Activated effector memory CD4-positive, alpha-beta T cell treated with anti-CD3 and anti-CD28 coated beads, Interleukin-2, amount 50 U/mL, for 16 hours (primary cell): ENCODE measurements at places on chromosomes 7 and 10.

GRCh38 chr7:37770838-37771237, 77.6 kb upstream of the NME8 start:
- DNase-seq: no peak

DNA sequence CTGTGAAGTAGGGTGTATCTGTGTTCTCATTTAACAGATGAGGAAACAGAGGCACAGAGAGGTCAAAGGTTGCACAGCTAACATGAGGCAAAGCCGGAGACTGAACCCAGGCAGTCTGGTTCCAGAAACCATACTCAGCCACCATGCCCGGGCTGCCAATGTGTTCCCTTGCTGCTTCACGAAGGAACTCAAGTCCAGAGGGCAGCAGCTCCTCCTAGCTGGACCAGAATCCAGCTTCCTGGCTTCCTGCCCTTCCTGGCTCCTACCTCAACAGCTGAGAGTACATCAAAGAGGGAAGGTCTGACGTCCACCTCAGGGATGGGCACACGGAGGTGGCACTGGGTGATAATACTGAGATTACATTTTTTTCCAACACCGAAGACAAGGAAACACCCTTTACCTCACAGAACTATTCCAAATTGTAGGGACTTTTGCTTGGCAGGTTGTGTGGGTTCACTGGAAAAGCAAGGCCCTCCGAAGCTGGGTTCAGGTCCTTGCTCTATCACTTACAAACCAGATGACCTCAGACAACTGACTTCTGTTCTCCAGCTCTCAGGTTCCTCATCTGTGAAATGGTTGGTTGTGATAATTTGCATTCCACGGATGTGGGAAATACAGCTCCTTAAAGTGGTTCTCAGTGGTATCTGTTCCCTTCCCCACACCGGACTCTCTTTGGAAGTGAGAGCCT, 154.1 kb upstream of the ZMIZ1 start:
- DNase-seq: no peak

DNA sequence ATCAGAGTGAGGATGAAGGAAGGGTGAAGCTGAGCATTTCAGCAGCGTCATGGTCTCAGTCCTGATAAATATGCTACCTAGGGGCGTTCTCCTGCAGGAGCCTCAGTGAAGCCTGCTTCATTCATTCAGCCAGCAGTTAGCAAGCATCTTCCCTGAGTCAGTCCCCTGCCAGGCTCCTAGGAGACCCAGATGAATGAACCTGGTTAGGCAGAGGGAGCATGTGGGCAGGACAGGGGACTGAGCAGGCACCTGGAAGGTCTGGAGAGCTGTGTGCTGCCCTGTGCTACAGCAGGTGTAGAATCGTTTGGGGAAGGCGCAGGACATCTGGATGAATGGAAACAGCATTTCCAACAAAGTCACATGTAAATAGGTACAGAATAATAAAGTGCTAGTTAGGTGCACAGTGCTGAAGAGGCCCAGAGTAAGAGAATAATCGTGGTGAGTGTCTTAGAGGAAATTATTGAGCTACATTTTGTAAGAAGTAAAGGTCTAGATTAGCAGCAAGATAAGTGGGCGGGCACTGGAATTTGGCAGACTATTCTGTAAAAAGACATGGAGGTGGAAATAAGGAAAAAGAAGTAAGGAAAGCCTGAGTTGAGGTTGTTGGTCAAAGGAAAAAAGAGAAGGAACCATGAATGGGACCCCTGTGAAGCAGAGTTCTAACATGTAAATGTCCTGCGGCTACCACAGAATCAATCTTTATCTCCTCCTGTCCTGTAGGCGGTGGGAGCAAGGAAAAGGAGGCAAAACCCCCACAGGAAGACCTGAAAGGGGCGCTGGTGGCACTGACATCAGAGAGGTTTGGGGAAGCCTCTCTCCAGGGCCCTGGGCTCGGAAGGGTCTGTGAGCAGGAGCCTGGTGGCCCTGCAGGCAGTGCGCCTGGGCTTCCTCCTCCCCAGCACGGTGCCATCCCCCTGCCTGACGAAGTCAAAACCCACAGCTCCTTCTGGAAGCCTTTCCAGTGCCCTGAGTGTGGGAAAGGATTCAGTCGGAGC, 12.0 kb downstream of the ZSCAN25 start:
- DNase-seq: no peak

DNA sequence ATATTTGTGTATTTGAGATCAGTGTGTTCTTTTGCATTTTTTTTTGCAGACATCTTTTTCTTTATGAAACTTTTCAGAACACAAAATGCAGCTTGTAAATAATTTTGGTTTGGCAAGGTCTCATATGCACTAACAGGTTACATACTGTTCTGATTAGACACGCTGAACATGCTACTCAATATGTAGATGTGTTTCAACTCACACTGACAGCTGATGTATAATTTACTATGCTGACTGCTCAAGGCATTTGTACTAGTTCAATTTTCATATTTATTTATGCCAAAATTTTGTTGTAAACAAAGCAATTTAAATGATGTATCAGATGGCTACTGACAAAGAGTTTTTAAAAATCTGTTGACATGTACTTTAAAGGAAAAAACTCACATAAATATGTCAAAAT, 123.8 kb downstream of the TFEC start:
- no peak for DNase-seq

DNA sequence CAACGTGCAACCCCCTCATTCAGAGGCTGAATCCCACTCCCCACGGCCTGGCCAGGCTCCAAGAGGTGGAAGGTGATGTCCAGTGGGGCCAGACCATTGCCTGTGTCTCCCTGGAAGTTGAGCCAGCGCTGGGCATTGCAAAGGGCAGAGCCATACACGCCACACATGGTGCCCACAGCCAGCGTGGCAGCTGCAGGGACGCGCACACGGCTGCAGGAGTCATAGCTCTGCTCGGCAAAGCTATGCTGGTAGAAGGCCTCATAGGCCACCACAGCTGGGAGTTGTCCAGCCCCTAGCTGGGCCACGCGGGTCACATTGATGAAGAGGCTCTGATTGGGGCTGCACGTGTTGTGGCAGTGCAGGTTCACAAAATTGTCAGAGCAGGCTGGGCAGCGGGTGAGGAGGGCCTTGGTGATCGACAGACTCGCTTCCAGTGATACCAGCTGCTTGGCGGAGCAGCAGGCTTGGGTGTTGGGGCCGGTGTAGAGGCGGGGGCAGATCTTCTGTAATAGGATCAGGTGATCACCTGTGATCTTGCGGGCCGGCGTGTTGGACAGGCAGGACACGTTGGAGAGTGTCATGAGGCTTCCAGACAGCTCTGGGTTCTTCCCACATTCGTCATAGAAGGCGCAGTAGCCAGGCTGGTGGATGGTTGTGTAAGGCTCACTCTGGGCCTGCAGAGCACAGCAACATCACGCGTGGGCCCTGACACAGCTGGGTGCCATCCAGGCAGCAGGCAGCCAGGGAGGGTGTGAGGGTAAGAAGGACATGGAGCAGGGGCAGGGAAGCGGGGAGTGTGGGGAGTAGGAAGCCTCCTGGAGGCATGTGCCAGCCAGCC, 1.2 kb downstream of the NPC1L1 start:
- DNase-seq: peak; percentile 58

DNA sequence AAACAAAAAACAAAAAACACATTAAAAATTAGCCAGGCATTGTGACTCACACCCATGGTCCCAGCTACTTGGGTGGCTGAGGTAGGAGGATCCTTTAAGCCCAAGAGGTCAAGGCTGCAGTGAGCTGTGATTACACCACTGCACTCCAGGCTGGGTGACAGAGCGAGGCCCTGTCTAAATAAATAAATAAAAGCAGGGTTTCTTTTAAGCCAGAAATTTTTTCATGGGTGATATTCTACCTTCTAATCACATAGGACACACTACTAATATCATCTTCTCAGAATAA, 14.2 kb upstream of the SVIL start:
- no peak for DNase-seq

DNA sequence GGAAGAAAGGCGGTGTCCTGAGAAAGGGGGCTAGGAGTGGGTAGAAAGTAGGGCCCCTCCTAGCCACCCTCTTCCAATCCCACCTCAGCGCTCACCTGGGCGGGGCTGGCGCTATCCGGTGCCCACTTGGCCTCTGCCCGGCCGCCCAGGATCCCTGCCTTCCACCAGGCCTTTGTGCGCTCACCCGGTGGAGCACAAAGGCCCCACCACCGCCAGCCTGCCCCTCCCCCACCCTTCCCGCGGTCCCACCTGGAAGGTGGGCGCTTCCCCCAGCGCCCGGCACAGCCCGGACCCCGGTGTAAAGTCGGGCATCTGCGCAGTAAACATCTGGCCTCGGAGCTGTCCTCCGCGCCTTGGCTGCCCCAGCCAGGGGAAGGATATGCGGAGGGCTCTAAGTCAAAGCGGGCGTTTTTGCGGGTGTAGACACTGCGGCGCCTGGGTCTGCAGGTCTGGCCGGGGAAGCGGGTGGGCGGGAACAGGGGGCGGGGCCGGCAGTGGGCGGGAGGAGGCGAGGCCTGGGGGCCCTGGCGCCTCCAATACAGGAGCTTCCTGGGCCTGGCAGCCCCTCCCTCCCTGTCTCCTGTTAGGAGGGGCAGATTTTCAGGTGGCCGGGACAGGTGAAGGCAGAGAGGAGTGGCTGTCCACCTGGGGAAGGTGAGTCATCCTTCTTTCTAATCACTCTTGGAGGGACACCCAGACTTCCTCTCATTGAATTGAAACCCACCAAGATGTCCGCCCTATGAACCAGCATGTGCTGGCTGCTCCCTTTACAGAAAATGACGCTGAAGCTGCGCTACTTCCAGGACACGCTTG, 49.3 kb downstream of the PNLIPRP2 start:
- no peak for DNase-seq

- DNase-seq: peak; percentile 62
These were observed 130.8 kb downstream of the DNAJB6 start for GRCh38 chr7:157467496-157468212.

DNA sequence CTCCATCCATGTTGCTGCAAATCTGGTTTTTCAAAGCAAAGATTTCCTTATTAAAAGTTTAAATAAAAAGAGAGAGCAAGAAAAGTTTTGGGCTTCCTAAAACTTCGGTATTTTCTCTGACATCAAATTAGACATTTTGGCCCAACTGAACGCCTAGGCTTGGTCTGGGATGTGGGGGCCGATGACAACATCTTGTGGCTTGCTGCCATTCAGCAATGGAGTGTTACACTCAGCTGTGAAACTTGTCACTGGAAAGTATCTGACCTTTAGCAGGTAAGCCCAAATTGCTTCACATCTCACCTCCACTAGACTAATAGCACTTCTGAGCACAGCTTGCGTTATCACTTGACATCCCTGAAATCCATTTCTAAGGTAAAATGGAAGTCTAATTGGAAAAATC, 320.6 kb downstream of the GATA3 start:
- DNase-seq: no peak

GRCh38 chr7:27139334-27140125, 4.0 kb downstream of the HOXA5 start:
- DNase-seq: no peak

GRCh38 chr7:158236400-158236799, 351.2 kb downstream of the PTPRN2 start:
- no peak for DNase-seq

DNA sequence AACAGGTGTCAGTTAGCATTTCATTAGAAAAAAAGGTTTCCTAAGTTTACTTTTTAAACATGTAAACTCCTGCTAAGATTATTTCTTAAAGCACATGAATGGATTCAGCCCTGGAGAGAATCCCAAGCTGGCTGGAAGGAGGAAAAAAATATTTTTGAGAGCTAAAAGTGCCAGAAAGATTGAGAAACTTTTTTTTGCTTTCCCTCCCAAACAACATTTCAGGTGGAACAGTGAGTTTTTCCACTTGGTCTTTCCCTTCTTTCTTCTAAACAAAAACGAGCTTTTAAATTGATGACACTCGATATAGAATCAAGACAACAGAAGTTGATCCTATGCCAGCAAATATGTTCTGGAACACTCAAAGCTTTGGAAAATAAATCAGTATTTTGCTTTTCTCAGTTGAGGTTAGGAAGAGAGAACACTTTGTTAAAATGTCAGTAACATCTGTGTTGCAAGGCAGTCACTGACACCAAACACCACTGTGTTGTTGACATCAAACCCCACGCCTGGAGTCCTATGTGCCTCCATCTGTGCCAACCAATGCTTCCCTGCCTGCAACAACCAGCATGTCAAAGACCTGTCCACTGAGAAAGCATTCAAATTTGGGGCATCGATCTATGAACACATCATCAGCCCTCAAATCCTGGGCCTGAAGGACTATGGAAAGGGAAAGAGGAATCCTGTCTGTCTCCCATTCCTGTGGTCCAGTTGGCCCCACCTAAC, 22.9 kb upstream of the INSIG1 start:
- DNase-seq: no peak

DNA sequence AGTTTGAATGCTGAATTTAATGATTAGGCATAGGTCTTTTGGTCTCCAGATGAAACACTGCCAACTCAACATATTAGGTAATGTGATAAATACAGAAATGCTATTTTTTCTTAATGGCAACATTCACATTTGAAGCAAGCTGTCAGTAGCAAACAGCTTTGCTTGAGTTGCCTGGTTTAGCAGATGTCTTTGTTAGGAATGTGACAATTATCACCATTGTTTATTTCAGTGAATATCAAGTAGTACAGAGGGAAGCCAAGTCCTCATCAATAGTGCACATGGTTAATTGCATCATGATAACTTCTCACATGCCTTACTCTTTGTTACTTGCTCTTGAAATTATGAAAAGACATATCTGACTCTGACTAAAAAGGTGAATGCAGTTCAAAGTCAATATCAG, 23.7 kb upstream of the SEPTIN7 start:
- no peak for DNase-seq

DNA sequence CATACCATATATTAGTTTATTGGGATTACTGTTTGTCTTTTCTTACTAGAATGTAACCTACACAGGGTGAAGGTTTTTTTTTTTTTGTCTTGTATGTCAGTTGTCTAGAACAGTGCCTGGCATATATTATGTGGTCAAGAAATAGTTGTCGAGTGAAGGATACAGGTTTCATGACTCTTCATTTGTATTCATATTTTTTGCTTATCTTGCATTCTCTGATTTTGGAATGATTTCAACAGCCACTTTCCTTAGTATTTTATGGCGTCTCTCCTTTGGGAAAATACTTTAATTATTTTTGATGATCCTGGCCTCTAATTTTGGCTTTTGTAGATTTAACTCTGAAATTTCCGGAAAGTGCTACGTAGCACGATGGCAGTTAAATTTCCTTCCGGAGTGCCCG, 12.4 kb downstream of the RBM33 start:
- no peak for DNase-seq

GRCh38 chr10:106158241-106158640, 1006.3 kb downstream of the SORCS1 start:
- DNase-seq: no peak

DNA sequence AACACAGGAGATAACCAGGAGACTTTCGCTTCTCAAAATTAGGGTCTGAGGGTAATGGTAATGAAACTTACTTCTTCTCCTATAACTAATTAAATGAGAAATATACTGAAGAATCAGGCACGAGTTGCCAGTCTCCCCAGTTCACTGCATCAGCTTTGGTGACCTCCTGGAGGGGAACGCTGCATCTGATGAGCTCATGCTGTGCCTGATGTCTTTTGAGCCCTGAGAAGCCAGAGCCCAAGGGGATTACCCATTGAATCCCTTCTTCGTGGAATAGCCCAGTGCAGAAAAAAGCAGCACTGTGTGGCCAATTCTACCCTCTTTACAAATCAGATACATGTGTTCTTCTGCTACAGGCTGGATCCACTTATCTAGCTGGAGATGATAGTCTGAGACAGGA, 45.1 kb downstream of the CYP2C9 start:
- no peak for DNase-seq

GRCh38 chr7:7435978-7436377, 99.7 kb downstream of the COL28A1 start:
- no peak for DNase-seq

- no peak for DNase-seq
These were observed 140.5 kb upstream of the BTBD16 start for GRCh38 chr10:122130474-122131110.
